NCI-H345 (cell line): ENCODE measurements at places on chromosomes 5 and 9.

DNA sequence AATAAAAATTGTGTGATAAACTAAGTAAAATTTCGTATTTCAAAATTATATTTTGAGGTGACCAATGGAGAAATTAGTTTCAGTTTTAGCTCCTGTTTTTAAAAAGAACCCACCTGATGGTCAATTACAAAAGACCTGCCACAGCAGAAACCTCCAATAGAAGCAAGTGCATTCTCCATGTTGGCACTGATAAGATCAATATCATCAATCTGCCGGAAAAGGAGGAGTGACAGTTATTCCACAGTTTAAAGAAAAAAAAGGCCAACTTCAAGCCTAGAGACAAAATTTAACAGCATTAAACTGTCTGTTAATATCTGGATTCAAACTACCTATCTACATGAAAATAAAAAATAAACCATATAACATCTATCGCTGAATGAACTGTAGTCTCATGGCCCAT lies 67.7 kb downstream of the SPTLC1 start:
- DNase-seq: no peak

DNA sequence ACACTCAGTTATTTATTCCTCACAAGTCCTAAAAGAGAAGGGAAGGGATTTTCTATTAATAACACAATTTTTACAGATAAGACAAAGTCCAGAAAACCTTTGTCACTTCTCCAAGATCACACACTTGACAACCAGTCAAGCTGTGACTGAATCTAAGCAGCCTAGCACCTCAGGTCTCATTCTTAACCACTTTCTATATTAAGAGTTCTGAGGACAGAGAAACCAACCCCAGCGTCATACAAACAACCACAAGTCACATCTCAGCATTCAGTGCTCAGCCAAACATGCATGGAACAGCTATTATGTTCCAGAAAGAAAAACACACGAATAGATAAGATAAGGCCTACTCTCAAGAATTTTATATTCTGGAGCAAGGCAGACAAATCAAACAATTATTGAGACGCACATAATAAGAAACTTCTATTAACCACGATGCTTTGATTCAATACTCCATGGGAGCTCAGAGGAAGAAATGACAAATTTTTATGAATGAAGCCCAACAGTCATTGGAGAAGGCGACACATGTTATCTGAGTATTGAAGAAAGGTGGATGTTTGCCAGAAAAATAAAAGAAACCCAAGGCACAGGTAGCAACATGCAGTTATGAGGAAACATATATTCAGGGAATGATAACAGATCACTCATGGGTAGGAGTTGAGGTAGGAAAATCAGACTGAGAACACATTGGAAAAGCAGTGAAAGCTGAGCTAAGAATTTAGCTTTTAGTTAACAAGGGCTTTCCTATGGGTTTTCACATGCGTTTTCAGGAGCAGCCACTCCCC lies 113.1 kb downstream of the HTR4 start:
- no peak for DNase-seq

DNA sequence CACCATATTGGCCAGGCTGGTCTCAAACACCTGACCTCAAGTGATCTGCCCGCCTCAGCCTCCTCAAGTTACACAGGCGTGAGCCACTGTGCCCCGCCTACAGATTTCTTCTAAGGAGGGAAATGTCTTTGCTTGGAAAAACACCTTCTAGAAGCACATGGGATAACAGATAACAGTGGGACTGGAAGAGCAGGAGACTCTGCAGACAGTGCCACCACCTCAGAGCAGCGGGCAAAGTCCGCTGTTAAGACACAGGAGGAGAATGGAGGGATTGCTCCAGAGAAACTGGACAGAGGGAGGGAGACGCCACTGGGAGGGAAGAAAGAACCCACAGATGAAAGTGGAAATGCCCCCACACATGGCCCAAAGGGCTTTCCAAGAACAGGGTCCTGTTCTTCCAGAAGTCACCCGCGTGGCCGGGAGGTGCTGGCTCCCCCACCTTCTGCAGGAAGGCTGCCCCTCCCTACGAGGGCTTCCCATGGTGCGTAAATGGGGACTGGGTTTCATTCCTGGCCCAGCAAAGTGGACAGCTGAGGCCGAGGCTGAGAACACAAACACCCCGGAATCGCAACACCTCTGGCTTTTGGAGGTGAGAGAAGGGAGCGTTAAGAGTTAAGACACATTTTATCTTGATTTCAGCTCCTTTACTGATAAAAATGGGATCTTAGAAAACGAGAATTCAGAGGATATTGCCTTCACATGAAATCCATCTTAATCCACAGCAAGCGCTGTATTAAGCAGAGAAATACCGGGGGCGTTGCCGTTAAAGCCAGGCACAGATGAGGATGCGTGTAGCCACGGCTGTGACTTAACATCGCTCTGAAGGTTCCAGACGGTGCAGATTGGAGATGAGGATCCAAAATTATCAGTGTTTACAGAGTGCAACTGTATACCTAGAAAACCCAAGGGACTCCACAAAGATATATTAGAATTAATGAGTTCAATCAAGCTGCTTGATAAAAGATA lies 11.2 kb downstream of the ADAMTS2 start:
- no peak for DNase-seq

- no peak for DNase-seq
Measured at GRCh38 chr5:38515646-38516045, 40.8 kb downstream of the LIFR start.

- no peak for DNase-seq
Measured at GRCh38 chr9:98922721-98923435, 20.8 kb upstream of the COL15A1 start.

GRCh38 chr9:83511051-83511450 lies 27.1 kb downstream of the FRMD3 start:
- no peak for DNase-seq

DNA sequence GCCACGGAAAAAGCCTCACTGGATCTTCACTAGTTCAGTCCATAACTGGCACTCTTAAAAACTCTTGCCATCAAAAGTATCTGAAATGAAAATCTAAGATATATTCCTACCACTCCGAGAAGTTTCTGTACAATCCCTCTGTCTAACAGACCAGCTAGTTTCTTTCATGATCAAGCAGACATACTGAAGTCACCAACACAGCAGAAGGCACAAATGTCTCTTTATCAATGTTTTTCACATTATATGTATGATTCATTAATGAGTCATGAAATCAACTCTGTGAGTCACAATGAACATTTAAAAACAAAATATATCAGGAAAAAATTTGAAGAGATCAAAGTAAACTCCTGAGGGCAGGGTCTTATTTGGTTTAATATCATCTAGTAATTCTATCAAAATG lies 50.8 kb downstream of the F2R start:
- DNase-seq: no peak

- DNase-seq: no peak
Measured at GRCh38 chr5:110752953-110753352, 14.1 kb downstream of the SLC25A46 start.
